ENCODE measurements at places on chromosomes 2 and 18. TPM values are rescaled to one million over a fixed set of nuclear protein-coding genes. Genes with fewer than 3 reads are reported as not detected.

The B3GNT7 gene
- 1.3 TPM for total RNA-seq

The MEP1B gene
- total RNA-seq = not detected

The TUBA4B gene
- total RNA-seq = not detected

The CNDP1 gene
- 1.9 TPM for total RNA-seq

The RAX gene
- total RNA-seq = not detected

The FAP gene
- total RNA-seq = 1.3 TPM

The GAREM1 gene
- 33.5 TPM for total RNA-seq

The IL18R1 gene
- total RNA-seq = 0.63 TPM

The DYSF gene
- 1.6 TPM for total RNA-seq

The PLA2R1 gene
- total RNA-seq = 2.2 TPM
